ENCODE measurements at places on chromosomes 1 and 21.

DNA sequence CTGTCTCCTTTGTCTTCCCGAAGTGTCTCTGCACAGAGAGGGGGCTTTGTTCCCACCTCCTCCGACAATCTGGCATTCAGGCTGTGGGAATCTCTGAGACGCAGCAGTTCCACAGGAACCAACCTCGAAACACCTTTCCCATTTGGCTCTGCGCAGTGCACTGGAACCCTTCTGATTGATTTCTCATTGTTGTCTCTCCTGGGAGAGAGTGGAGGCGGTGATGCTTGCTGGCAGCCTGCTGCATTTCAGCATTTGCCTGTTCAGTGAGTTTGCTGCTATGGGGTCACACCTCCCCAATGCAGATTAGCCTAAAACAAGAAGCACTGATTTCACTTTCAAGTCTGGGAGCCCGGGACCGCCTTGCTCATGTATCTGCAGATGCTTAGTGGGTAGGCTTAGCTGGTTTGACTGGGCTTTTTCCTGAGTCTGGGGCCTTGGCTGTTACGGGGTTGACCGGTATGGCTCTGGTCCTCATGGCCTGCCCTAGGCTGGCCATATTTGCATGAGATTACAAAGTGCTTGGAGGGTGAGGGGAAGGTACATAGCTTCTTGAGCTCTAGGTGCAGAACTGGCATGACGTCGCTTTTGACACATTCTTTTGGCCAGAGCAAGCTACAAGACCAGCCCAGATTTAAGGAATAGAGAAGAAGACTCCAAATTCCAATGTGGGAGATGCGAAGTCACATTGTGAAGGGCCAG is 695.3 kb downstream of the PTPRU start:
- DNase-seq, result no peak

DNA sequence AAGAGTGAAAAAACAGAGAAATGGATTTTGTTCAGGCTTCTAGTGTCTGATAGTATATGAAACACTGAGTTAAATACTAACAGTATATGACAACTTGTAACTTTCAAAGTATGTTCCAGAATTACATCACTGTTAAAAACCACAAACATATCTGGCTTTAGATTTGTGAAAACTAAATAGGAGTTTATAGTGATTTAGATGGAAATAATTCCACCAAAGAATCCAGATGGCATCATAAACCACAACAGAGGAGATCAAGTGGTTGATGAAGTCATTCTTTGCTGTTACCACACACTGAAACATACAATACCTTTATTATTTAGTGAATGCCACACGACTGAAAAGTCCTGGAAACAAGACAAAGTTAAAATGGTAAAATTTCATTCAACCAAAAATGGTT is 37.2 kb downstream of the ALG14 start:
- DNase-seq, result no peak

DNA sequence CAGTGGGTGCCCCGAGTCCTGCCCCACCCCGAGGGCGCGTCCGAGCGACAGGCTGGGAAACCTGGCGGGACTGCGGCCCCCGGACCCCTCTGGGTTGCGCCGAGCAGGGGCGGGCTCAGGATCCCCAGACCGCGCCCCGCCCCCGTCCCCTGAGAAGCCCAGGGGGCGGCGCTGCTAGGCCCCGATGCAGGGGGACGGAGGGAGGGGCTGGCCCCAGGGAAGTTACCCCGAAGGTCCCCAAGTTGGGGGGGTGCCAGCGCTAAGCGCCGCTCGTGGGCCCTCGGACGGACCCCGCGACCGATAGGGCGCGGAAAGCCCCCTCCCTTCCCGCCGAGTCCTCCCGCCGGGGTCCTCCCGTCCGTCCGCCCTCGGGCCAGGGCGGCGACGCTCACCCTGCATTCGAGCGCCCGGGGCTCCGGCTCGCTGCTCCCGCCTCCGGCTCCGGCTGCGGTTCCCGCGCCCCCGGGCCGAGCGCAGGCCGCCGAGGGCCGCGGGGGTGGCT is 414 bp downstream of the GPR153 start:
- DNase-seq, result no peak

DNA sequence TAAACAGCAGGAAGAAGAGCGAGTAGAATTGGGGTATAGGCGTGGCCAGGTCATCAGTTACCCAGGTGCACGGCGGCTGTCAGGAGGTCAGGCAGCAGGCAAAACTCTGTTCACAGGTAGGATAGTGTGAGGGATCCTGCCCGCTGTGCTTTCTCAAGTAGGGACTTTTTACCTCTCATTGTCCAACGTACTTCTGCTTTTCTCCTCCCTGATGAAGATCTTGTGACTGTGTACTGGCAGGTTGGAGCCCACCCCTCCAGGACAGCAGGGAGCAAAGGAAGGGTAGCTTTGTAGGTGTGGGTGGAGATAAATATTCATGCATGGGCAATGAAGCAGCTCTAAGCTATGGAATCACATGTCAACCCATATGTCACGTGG is 373.5 kb downstream of the KIF26B start:
- DNase-seq, result no peak

DNA sequence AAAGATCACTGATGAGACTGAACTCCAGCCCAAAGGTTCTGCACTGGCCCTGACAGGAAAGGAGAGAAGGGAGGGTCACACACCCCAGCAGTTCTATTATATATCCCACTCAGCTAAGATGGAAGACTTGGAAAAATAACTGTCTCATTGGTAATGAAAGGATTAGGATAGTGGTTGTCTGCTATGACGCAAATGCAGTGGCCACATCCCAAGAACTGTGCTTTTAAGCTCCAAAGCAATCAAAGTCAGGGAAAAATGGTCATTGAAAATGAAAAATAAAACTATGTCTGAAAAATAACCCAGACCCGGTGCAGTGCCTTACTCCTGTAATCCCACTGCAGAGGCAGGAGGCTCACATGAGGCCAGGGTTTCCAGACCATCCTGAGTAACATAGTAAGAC is 31.0 kb downstream of the PSMG1 start:
- DNase-seq, result no peak

DNA sequence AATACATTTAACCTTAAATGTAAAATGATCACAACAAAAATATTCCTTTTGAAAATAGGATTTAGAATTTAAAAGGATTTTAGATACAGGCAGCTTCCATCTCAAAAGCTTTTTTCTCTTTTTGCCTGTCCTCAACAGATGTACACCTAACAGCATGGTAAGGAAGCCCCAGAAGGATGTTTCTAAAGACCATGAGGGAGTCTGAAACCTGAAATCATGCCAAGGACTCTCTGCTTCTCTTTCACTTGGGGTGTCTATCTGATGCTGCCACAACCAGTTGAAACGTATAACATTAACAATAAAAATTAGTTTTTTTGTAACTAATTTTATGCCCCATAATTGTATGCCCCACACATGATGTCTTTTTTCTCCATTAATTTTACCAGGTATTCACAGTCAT is 5.4 kb upstream of the ZNF281 start:
- DNase-seq, result no peak

DNA sequence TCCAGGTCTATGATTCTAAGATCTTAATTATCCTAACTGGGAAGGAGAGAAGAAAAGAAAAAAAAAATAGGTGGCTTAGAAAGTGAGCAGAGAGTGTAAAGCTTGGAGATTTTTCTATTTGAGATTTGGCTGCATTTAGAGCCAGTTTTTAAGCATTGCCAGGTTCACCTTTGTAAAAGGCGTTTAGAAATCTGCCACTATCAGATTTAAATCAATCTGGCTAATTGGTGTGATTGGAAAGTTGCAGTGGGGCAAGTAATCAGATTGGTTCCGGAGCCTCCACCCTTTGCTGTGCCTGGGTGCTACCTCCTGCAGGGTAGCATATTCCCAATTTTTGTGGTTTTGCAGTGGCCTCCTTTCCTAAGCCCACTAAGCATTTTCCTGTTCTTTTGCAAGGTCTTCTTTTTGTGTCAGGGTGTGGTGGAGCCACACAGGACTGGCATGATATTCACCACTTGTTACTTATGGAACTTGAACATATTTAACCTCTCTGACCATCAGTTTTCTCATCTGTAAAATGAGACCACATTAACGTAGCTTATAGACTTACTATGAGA is 48.5 kb upstream of the PPP2R5A start:
- DNase-seq, result no peak

DNA sequence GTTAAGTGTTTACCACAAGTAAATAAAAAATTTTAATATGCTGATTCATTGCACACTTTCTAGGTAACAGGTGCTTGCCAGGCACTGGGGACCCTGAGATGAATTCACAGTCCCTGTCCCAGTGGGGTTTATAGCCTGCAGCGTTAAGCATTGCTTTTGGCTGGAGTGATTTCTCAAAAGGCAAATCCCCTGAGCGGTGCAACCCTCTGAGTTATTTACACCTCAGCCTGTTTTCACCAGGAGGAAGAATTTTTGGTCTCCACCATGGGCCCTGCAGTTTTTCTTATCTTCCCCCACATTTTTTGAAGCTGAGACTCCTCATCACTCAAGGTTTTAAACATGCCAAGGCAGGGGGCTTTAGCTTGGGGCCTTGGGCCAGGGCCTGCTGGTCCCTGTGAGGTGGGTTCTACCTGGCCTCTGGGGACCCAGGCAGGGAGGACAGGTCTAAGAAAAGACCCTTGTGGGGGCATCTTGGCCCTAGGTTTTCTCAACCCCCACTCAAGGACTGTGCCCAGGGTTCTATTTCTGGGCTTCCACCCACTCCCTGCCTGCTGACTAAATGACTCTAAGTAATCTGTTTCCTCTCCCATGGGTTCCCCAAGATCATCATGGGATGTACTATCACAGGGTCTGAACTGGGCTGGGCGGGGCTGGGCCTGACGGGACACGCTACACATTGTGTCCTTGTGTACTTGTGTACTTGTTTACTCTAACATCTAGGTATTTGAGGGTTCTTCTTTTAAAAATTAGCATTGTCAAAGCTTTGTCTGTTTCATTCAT is 10.2 kb upstream of the CHIT1 start:
- DNase-seq, result no peak

- DNase-seq, result no peak
These were observed 7.9 kb downstream of the STYXL2 start for GRCh38 chr1:167101754-167102153.

DNA sequence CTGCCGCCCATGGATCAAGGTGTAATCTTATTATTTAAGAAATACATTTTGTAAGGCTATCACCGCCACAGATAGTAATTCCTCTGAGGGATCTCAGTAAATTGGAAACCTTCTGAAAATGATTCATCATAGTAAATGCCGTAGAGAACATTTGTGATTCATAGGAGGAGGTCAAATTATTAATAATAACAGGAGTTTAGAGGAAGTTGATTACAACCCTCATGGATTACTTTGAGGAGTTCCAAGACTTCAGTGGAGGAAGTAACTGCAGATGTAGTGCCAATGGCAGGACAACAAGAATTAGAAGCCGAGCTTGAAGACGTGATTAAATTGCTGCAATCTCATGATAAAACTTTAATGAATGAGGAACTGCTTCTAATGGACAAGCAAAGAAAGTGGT is 280.1 kb downstream of the PTPRC start:
- DNase-seq, result no peak

- no peak for DNase-seq
These were observed 130.8 kb downstream of the PRDM2 start for GRCh38 chr1:13830616-13831280.

- DNase-seq, result no peak
These were observed 17.5 kb upstream of the YRDC start for GRCh38 chr1:37825506-37825905.

- DNase-seq, result no peak
These were observed 54.2 kb downstream of the SH3GLB1 start for GRCh38 chr1:86758570-86758969.

- DNase-seq, result no peak
These were observed 53.0 kb downstream of the SLC37A1 start for GRCh38 chr21:42566524-42567213.

DNA sequence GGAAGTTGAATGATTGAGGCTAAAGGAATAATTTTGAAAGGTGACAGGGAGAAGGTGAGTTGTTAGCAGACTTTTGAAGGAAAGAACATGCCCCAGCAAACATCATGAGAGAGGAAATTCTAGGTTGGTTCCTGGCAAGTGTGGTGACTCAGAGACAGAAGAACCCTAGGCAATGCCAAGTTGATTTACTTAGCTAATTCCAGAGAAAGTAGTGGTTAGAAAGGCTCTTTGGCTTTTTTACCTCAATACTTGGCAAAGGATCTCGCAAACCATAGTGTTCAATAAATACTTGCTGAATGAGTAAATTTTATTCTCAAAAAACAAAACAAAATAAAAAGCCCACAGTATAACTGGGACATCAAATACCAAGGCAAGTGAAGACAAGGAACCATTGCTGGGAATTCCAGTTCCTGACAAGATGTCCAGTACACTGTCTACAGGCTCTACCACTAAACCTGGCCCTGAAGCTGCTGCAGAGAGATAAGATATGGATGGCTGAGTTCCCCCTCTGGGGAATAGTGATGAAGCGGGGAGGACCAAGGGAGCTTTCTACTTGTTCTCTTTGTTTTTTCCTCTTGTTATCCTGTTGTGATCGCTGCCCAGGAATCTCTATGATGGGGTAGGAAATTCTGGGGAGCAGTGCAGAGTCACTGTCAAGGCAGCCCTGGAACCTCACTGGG is 48.2 kb downstream of the IL12RB2 start:
- DNase-seq, result no peak

DNA sequence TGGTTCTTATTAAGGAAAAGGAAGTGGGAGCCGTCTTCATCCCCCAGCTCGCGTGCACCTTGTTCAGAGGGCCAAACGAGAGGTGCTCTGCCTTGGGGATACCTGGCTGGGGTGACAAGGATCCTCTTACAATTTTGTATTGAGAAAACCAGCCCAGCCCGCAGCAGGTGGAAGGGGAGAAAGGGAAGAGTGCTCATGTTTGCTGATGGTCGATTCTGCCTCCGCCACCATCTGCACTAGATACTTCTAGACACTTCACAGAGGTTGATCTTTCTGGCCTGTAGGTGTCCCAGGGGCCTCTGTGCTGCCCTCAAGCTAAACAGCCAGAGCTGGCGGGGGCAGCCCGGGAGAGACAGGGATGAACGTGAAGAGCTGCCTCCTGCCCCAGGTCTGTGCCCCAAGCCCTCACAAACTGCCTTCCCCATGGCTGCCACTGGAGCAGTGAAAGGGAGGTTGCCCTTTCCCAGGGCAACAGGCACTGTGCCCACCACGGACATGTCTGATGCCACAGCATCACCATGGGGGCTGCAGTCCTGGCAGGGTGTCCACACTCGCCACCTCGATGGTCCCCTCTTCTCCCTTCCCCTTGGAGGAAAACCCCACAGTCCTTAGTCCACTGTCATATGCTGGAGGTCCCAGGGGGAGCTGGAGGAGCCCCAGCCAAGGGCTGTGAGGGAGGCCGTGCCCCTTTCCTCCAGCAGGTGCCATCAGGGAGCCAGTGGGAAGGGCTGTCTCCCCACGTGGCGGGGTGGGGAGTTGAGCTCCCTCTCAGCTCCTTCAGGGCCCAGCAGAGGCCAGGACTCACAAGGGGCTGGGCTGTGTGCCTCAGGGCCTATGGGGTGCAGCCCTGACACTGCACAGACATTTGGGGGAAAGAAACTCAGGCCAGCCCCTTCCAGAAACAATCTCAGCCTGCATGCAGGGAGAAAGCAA is 8.1 kb downstream of the ADPRS start:
- no peak for DNase-seq

All from activated CD8-positive, alpha-beta memory T cell treated with anti-CD3 and anti-CD28 coated beads for 1 hour (primary cell).